Fibroblast of lung (primary cell): ENCODE measurements at places on chromosomes 2 and 18. TPM values are rescaled to one million over a fixed set of nuclear protein-coding genes. Genes with fewer than 3 reads are reported as not detected.

GRCh38 chr2:117674172-117674571, 140.3 kb upstream of the DDX18 start:
- no peak for DNase-seq
- H3K4me3 ChIP-seq, result no peak overlapping the region
- H3K36me3 ChIP-seq, result no peaks in the 10 kb centered on the region
- no peaks in the 10 kb centered on the region for H3K27me3 ChIP-seq
- no peaks in the 10 kb centered on the region for H3K4me1 ChIP-seq

- H3K4me1 ChIP-seq, result no peaks in the 10 kb centered on the region
- DNase-seq, result no peak
- H3K27ac ChIP-seq, result no peak overlapping the region
- no peaks in the 10 kb centered on the region for H3K36me3 ChIP-seq
Observed at GRCh38 chr2:221637851-221638250, 65.7 kb upstream of the EPHA4 start.

DNA sequence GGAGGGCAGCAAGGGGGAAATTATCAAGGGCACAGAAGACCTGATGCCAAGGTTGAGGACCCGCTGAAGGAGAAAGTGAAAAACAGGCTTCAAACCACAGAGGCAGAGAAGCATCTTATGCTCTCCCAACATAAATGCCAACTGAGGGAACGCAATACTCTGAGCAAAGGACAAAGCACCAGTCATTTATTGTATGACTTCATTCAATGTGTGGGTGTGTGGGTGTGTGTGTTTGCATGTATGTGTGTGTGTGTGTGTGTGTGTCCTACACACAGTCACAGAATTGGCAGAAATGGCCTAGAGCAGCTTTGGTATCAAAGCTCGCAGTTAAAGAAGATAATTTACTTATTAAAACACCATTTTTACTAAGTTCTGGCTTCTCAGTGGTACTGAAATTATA, 51.4 kb downstream of the UXS1 start:
- DNase-seq, result no peak
- no peaks in the 10 kb centered on the region for H3K36me3 ChIP-seq
- H3K27ac ChIP-seq, result no peak overlapping the region
- no peaks in the 10 kb centered on the region for H3K27me3 ChIP-seq
- H3K4me1 ChIP-seq, result peaks cover 4% of the 10 kb centered on the region

Gene PXDN
- polyA plus RNA-seq, result 160 and 298 TPM in 2 replicates

Gene PAX8
- 0.26 and 0.28 TPM in 2 replicates for polyA plus RNA-seq

Gene DPYSL5
- polyA plus RNA-seq, result not detected in 2 replicates

DNA sequence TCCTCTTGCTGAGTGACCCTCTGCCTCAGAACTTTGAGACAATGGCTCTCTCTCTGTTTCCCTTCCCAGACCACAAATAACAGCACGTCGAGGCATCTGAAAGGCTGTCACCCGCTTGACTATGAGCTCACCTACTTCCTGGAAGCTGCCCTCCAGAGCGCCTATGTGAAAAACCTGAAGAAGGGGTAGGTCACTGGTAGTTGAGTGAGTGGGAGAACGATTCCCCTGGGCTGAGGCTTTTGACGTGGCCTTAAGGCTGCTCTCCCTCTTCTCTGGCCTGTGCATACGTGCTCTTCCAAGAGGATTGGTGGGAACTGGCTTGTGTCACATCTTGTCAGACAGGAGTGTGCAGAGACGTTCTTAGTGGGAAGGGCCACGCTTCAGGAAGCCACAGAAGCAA, 63.1 kb upstream of the MCFD2 start:
- H3K4me1 ChIP-seq, result peaks cover 8% of the 10 kb centered on the region
- no peak overlapping the region for H3K27ac ChIP-seq
- peaks cover 19% of the 10 kb centered on the region for H3K36me3 ChIP-seq
- H3K27me3 ChIP-seq, result no peaks in the 10 kb centered on the region
- H3K4me3 ChIP-seq, result no peak overlapping the region

GRCh38 chr2:233201258-233202013, 50.0 kb upstream of the ATG16L1 start:
- H3K27me3 ChIP-seq, result peaks cover 2% of the 10 kb centered on the region
- no peak overlapping the region for H3K4me3 ChIP-seq
- H3K27ac ChIP-seq, result no peak overlapping the region
- H3K4me1 ChIP-seq, result no peaks in the 10 kb centered on the region
- H3K36me3 ChIP-seq, result no peaks in the 10 kb centered on the region

GRCh38 chr18:29041976-29042375, 865.0 kb upstream of the CDH2 start:
- H3K4me3 ChIP-seq, result no peak overlapping the region
- no peaks in the 10 kb centered on the region for H3K36me3 ChIP-seq
- no peaks in the 10 kb centered on the region for H3K27me3 ChIP-seq
- H3K4me1 ChIP-seq, result no peaks in the 10 kb centered on the region
- no peak for DNase-seq

- H3K4me1 ChIP-seq, result peaks cover 3% of the 10 kb centered on the region
- no peaks in the 10 kb centered on the region for H3K27me3 ChIP-seq
- peak overlapping the region; percentile 96 for H3K4me3 ChIP-seq
- peak overlapping the region; percentile 99 for H3K27ac ChIP-seq
- peak; percentile 85 for DNase-seq
- H3K36me3 ChIP-seq, result no peaks in the 10 kb centered on the region
Observed at GRCh38 chr2:20052861-20053281, 1.4 kb upstream of the LAPTM4A start.

DNA sequence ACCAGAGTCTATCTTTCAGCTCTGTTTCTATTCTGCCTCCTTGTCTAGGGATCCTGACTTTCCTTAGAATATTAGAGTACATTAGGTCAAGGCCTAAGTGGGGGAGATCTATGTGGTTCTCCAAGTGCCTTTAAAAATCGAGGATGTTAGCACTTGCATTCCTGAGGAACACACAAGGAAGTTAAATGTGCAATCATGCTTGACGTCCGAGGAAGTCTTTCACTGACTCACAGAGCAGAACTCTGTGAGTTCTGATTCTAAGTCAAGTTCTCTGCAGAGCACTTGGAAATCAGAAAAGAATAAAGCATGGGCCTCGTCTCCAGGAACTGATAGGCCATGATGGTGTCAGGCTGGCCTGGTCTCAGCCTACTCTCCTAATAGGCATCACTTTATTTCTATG, 17.2 kb downstream of the FHOD3 start:
- H3K4me3 ChIP-seq, result no peak overlapping the region
- H3K4me1 ChIP-seq, result peaks cover 2% of the 10 kb centered on the region
- no peaks in the 10 kb centered on the region for H3K36me3 ChIP-seq
- no peaks in the 10 kb centered on the region for H3K27me3 ChIP-seq
- H3K27ac ChIP-seq, result no peak overlapping the region

Gene LRP2
- polyA plus RNA-seq, result not detected in 2 replicates

- H3K27me3 ChIP-seq, result no peaks in the 10 kb centered on the region
- H3K4me3 ChIP-seq, result no peak overlapping the region
- no peaks in the 10 kb centered on the region for H3K36me3 ChIP-seq
- H3K4me1 ChIP-seq, result no peaks in the 10 kb centered on the region
- peak; percentile 17 for DNase-seq
Observed at GRCh38 chr18:32443033-32443705, 27.5 kb downstream of the GAREM1 start.

Gene GREB1
- polyA plus RNA-seq, result 0.06 TPM in 2 replicates

DNA sequence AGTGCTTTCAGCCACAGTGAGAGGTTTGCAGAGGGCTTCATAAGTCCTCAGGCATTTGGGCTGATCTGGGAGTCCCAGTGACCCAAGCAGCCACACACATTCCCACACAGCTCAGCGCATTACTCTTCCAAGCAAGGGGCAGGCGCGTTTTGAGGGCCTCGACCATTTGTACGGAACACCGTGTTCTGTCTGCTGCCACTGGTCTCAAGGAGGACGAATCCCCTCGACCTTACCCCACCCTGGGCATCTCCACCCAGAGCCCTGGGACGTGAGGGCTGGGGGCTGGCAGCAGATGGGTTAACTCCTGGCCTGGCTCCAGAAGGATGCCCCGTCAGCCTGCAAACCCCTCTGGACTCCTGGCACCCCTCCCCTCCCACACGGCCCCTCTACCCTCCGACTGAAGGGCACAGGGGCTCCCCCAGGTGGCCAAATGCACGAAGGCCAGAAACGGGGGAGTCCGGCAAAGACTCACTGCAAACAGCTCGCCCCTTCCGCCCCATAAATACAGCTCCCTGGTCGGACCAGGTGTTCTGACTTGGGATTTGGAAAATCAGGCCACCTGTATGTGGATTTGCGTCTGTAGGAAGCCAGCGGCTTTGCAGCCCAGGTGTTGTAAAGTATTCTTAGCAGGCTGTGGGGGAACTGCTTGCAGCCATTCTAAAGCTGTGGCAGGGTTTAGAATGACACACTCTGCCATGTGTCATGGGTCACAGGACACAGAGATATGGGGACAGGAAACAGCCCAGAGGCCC, 33.6 kb upstream of the PTMA start:
- peak; percentile 53 for DNase-seq
- peaks cover 10% of the 10 kb centered on the region for H3K4me1 ChIP-seq
- no peak overlapping the region for H3K4me3 ChIP-seq
- peak overlapping the region; percentile 6 for H3K27ac ChIP-seq
- no peaks in the 10 kb centered on the region for H3K27me3 ChIP-seq

Gene LAMA3
- polyA plus RNA-seq, result 0.75 and 1.9 TPM in 2 replicates

- no peaks in the 10 kb centered on the region for H3K27me3 ChIP-seq
- no peak overlapping the region for H3K27ac ChIP-seq
- DNase-seq, result peak; percentile 8
- no peak overlapping the region for H3K4me3 ChIP-seq
- H3K36me3 ChIP-seq, result no peaks in the 10 kb centered on the region
Observed at GRCh38 chr2:75134860-75135259, 64.5 kb downstream of the TACR1 start.

Gene REG3G
- not detected in 2 replicates for polyA plus RNA-seq

DNA sequence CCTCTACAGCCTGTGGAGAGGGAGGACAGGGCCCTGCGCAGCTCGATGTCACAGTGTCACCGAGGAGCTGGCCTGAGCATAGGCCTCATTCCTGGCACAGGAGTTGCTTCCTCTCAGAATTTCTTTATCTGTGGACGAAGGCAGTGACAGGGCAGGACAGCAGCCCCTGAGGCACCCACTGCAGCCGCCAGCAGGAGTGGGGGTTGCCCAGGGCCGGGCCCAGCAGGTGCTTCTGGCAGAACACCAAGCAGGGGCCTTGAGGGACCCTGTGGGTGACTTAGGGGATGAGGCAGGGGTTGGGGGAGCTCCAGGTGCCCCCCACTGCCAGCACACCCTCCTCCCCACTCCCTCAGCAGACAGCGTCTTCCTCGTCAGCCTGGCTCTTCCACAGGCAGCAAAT, 290.0 kb downstream of the PHLPP1 start:
- peaks cover 9% of the 10 kb centered on the region for H3K27me3 ChIP-seq
- no peaks in the 10 kb centered on the region for H3K4me1 ChIP-seq
- no peak overlapping the region for H3K27ac ChIP-seq
- DNase-seq, result no peak

Gene RAD51AP2
- polyA plus RNA-seq, result 0.02 TPM in 1 of 2 replicates, not detected in the other

DNA sequence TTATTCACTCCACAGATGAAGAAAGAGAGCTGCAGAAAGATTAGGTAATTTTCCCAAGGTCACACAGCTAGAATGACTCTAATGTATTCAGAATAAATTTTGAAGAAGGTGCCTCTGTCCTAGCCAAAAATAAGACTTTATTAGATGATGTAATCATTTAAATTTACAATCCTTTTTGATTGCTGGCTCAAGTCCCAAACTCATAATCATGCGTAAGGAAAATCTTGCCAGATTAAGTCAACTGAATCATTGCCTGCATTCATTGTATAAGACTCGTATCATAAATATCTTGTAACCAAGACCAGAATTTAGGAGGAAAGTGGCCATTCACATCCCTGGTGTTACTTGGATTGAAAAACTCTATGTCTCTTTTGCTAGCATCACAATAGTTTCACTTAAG, 53.1 kb upstream of the STK39 start:
- no peak overlapping the region for H3K4me3 ChIP-seq
- peak; percentile 56 for DNase-seq
- no peaks in the 10 kb centered on the region for H3K4me1 ChIP-seq

- H3K36me3 ChIP-seq, result peaks cover 3% of the 10 kb centered on the region
- peak; percentile 69 for DNase-seq
- peaks cover 7% of the 10 kb centered on the region for H3K4me1 ChIP-seq
- H3K27ac ChIP-seq, result peak overlapping the region; percentile 49
- no peak overlapping the region for H3K4me3 ChIP-seq
Observed at GRCh38 chr2:160351956-160352355, 141.7 kb downstream of the RBMS1 start.

DNA sequence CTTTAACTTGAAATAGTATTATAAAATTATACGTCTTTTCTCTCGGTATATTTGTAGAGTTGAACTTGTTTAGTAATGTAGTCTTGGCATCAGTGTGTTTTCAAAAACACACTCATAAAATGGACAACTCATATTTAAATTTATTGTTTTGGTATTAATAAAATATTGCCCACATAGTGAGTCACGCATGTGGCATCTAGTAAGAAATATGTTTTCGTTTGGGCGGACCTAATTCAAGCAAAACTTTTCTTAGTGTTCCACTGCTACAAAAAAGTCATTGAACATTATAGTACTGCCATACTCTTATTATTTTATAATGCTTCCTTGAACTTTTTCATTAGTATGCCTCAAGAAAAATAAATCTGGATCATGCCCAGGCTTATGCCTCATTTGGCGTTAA, 31.1 kb upstream of the FAM237A start:
- no peak for DNase-seq
- H3K4me1 ChIP-seq, result no peaks in the 10 kb centered on the region
- no peak overlapping the region for H3K27ac ChIP-seq
- no peaks in the 10 kb centered on the region for H3K27me3 ChIP-seq

DNA sequence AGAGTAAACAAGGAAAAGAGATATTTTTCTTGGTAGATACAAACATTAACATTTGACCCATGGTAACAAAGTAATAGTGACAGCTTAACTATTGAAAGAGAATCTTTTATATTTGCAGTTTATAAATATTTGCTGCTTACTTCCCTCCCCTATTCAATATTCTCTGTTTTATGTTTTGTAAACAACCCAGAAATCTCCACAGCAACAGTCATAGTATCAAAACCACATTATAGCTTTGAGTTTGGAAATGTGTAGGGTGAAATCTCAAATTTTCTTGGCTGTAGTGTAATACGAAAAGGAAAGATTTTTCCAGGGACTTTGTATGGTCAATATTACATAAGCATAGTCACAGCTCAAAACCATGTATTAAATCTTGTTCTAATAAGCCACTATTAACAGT, 511.2 kb downstream of the METTL4 start:
- no peak for DNase-seq
- H3K4me1 ChIP-seq, result no peaks in the 10 kb centered on the region
- no peak overlapping the region for H3K27ac ChIP-seq
- no peaks in the 10 kb centered on the region for H3K27me3 ChIP-seq
- no peaks in the 10 kb centered on the region for H3K36me3 ChIP-seq

DNA sequence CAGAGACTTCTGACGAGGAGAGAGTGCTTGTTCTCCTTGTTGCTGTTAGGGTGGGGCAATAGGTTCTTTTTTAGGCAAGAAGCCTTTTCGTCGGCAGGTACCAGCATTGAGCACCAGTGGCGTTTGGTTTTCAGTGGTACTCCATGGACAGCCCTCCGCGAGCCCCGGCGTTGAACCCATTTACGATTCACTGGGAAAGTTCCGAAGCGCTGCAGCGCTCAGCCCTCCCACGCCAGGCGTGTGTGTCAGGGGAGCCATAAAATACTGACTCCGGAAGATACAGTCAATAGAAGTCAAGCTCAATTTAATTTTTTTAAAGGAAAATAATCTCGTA, 494 bp upstream of the ROCK1 start:
- H3K4me3 ChIP-seq, result peak overlapping the region; percentile 92
- H3K27me3 ChIP-seq, result no peaks in the 10 kb centered on the region
- peak overlapping the region; percentile 94 for H3K27ac ChIP-seq
- H3K4me1 ChIP-seq, result peaks cover 15% of the 10 kb centered on the region
- no peaks in the 10 kb centered on the region for H3K36me3 ChIP-seq
- no peak for DNase-seq

- H3K27ac ChIP-seq, result no peak overlapping the region
- no peak overlapping the region for H3K4me3 ChIP-seq
- no peaks in the 10 kb centered on the region for H3K36me3 ChIP-seq
- H3K27me3 ChIP-seq, result no peaks in the 10 kb centered on the region
Observed at GRCh38 chr18:70663141-70663540, 374.3 kb downstream of the SOCS6 start.

Gene DUSP2
- polyA plus RNA-seq, result 0.17 and 0.26 TPM in 2 replicates
